Esophagus mucosa (tissue), 1 donor: ENCODE measurements at places on chromosomes 16 and 17. TPM values are rescaled to one million over a fixed set of nuclear protein-coding genes. Genes with fewer than 3 reads are reported as not detected.
A peak's percentile ranks its signal among the peaks of the same experiment; 100 is the strongest.

RNF43 gene
- 7.4 TPM for total RNA-seq

CMTM4 gene
- total RNA-seq = 13.1 TPM

FBXW10 gene
- total RNA-seq = 0.16 TPM

TP53TG3E gene
- total RNA-seq = not detected

TBC1D26 gene
- total RNA-seq = not detected

- no peak for ATAC-seq
Measured at GRCh38 chr17:20266806-20267458, 200.4 kb downstream of the LGALS9B start.

GRCh38 chr17:65545705-65546523, 15.5 kb downstream of the AXIN2 start:
- no peak for ATAC-seq

GRCh38 chr16:142405-142967, 4.0 kb upstream of the NPRL3 start:
- ATAC-seq = no peak

DNA sequence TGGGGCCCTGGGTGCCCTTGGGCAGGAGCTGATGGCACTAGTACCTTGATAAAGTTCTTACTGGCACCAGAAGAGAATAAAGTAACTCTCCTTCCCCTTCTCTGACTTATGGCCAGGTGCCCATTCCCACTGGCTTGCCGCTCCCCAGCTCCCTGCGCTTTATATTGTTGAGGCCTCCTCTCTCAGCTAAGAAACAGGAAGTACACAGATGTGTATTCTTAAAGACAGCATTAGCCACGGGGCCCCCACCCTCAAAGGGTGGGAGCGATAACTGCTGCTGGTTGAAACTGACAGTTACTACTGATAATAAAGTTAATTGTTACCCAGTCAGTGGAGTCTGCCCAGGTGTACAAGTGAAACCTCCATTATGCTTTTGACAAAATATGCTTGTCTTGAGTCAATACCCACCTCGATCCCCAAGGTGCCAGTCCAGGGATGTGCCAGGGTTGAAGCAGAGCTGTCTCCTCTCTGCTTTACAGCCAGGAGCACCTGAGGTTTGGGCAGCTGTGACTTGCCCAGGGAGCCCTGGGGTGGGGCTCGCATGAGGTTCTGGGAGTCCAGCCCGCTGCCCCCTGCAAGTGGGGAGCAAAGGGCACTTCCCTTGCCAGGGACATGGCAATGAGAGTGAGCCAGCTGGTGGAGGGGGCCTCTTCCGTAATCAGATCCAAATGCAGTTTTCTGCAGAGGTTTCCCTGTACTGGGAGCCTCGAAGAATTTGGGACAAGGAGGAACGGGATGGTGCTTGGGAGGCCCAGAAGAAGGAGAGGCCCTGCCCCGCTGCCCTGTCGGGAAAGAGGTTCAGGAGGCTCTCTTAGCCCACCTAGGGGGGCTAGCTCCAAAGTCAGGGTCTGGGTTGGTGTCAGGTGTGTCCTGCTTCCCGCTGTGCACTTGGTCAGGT, 5.4 kb upstream of the CLDN9 start:
- ATAC-seq = no peak

DNA sequence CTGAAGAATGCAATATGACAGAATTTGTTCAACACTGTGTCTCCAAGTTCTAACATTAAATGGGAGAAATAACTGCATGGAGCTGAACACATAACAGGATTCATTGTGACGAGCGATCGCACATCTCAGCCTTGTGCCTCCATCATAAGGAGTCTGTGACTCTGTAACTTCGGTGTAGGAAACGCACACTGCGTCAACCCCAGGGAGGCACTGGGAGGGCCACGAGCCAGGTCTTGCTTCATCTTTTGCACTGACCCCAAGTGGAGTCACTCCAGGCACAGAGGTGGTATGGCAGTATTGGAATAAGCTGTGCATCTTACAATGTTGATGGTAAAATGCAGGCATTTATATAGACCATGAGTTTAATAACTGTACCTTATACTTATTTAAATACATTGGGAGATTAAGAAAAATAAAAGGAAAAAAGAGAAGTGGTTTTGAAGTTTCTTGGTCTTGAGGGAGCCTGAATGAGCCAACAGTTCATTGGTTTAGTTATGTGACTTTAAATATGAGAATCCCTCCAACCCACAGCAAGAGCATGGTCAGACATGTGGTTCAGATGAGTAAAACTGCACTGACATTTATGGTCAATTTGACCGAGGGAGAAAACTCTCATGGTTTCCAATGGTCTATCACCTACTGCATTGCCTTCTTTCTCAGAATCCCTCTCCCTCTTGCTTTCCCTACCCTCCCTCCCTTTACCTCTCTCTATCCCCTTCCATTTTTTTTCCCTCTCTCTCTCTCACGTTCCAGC, 5.7 kb upstream of the PMP22 start:
- no peak for ATAC-seq

DNA sequence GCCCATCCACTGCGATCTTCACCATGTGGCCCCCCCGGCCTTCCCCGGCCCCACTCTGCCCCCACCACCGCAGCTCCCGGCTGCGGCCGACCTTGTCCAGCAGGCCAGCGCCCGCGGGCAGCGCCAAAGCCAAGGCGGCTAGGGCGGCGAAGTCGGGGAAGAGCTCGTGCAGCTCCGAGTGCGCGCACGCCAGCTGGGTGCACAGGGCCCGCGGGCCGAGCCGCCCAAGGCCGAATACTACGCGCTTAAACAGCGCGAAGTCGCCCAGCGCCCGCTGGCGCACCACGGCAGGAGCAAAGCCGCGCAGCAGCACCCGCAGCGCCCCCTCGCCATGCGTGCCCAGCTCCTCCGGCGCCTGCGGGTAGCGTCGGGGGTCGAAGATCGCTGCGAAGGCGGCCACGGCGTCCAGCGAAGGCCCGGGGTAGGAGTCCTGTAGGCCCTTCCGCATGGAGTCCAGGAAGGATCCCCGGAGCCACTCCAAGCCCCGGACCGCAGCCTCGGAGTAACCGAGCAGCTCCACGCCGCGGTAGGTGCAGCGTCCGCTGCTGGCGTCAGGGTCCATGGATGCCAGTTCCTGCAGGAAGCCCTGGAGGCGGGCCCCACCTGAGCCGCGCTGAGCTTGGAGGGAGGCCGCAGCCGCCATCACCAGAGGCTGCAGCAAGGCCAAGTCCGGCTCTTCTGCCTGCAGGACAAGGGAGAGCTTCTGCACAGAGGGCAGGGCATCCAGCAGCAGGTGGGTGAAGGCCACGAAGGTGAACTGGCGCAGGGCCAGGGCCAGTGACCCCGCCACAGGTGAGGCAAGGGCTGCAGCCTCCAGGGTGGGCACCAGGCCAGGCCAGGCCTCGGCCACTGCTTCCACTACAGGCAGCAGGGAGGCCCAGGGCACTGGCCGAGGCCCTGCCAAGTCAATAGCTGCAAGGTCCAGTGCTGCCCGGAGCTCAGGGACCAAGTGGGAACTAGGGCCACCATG, 10.3 kb downstream of the C17orf113 start:
- ATAC-seq = peak; percentile 4

- no peak for ATAC-seq
Measured at GRCh38 chr16:87840271-87840978, 28.9 kb downstream of the SLC7A5 start.

- ATAC-seq = no peak
Measured at GRCh38 chr17:339193-340061, 13.2 kb downstream of the RPH3AL start.
